Pons (tissue), 1 donor: ENCODE measurements at places on chromosomes 13 and 19.

DNA sequence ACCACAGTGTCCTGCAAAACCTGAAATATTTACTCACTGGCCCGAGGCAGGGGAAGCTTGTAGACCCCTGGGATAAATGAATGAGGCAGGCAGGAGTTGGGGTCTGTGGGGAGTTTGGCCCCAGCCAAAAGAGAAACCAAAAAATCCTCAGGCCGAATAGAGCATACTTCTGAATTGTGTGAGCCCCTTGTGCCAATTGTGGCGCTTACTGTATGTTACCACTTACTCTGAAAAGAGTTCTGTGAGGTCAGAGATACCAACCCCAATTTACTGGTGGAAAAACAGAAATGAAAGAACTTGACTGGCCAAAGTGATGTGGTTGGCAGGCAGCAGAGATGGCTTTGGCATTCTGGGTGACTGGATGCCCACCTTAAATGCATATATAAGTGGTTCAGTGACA is 6.9 kb downstream of the CARM1 start:
- no peak for DNase-seq

GRCh38 chr19:16445238-16446107 is 26.3 kb downstream of the EPS15L1 start:
- no peak for DNase-seq

GRCh38 chr19:46859637-46860124 is 1.1 kb upstream of the ARHGAP35 start:
- no peak for DNase-seq

GRCh38 chr13:81408647-81409046 is 1067.7 kb upstream of the SPRY2 start:
- DNase-seq = no peak

DNA sequence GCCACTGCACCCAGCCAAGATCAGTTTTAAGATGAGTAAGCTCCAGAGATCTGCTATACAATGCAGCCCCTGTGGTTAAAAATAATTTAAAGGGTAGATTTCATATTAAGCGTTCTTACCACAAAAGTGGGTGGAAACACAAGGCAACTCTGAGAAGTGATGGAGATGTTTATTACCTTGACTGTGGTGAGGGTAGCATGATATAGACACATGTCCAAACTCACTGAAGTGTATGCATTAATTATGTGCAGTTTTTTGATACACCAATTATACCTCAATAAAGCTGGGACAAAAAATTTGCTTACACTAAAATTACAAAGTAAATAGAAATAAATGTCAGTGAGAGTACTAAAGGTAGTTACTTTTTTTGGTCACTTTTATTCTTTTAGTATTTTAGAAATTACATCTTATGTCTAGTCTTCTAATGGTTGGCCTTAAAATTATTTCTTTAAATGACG is 696.5 kb downstream of the UQCRFS1 start:
- no peak for DNase-seq

DNA sequence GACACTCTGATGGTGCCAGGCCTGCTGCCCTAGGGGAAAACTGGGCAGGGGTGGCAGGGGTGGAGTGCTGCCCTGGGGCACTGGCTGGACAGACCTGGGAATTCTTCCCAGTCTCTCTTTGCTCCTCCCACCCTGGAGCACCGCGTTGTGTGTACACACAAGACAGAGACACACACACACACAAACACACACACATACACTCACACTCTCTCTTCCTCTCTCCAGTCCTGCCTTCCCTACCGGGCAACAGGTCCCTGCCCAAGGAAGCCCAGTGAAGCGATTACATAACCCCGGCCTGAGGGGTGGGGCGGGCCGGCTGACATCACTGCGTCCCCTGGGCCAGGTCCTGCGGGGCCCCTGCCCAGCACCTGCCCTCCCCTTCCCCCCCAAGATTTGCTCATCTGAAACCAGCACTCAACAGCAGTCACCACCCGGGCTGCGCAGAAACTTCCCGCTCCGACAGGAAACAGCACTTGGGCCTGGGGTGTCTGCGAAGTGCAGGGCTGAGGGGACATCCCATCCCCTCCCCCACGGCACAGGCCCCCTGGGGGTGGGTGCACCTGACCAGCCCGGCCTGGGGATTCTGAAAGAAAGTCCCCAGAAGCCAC is 1.2 kb downstream of the MKNK2 start:
- DNase-seq = peak; percentile 83

GRCh38 chr19:1524287-1524971 is 552 bp downstream of the PLK5 start:
- DNase-seq = no peak

GRCh38 chr19:58558623-58559274 is 338 bp upstream of the UBE2M start:
- peak; percentile 97 for DNase-seq

DNA sequence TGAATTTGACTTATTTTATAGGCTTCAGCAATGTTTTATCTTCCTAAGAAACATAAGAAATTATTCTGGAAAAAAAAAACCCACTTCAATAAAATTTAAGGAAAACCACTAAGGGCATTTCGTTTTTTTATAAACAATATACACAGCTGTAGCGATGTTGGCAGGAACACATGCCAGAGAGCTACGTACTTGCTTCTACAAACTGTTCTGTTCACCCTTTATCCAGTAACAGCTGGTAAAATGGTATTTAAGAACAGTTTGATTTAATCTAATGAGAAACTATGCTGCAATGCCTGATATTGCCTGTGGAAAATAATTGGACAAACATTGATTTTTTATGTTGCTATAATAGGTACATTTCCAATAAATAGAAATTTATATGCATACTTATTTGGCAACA is 137.2 kb upstream of the DACH1 start:
- DNase-seq = no peak

- DNase-seq = no peak
Observed at GRCh38 chr19:33266974-33267484, 35.3 kb downstream of the CEBPA start.

DNA sequence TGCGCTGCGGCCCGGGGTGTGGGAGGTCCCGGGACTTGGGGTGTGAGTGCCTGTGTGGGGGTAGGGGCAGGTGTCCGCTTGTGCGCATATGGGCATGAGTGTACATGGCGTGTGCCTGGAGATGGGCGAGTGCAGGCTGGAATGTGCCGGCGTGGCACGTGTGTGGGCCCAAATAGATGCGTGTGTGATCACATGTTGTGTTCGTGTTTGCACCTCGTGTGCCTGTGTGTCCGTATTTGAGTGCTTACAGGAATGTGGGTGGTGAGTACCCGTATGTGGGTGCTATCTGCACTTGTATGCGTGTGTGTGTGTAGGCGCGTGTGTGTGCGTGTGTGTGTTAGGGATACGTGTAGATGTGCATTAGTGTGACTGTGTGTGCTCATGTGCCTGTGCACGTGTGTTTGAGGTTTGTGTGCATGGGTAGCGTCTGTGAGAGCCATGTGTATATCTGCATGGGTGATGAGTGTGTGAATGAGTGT is 3.4 kb downstream of the ZNF536 start:
- DNase-seq = no peak

- DNase-seq = no peak
Observed at GRCh38 chr19:31312677-31313244, 36.5 kb downstream of the TSHZ3 start.

DNA sequence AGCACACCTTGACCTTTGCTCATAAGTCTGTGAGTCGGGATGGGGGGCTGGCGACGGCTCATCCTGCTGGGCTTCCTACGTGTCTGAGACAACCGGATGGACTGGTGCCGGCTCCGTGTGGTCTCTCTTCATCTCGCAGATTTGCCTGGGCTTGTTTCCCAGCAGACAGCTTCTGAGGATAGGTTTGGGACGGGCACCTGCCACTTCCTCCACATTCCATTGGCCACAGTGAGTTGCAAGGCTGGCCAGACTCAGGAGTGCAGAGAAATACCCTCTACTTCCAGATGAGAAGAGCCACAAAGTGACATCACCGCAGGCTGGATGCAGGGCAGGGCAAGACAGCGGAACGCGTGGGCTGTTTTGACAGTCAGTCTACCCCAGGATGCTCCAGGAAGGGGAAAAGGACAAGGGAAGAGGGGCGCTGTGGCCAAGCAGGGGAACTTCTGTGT is 48.1 kb downstream of the IRS2 start:
- no peak for DNase-seq

GRCh38 chr13:88601949-88602348 is 930.8 kb downstream of the SLITRK5 start:
- no peak for DNase-seq

DNA sequence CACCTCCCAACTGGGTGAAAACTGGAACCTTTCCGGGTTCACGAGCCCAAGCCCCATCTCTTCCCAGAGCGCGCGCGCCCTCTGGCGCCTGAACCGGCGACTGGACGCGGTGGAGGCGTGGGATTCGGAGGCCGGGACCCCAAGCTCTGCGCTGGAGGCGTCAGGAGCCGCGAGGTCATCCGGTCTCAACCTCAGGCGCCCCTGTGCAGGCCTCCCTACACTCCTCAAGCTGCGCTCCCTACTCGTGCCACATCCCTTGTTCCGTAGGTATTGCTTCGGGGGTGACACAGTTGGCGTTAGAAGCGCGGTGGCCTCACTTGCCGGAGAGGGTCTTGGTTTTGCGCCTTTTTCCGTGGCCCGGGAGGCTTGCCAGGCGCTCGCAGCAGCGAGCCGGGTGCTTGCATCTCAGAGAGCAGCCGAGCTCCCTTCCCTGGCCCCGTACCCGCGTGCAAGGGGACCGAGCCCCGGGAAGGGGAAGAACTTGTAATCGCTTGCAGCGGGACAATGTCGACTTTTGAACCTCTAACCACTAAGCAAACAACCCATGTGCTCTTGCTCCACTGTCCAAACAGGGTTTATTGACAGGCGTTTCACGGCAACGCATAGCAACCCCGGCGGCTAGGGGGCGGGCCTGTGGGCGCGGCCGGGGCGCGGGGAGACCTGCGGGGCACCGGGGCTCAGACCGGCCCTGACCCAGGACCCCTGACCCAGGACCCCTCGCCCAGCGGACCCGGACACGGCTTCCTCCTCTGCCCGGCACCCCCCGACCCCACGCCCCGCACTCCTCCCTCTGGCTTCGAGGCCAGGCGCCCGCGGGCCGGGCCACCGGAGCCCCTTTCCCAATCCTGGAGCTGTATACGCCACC is 8.5 kb downstream of the CDX2 start:
- no peak for DNase-seq

- DNase-seq = peak; percentile 62
Observed at GRCh38 chr13:24148414-24149235, 11.9 kb upstream of the SPATA13 start.

DNA sequence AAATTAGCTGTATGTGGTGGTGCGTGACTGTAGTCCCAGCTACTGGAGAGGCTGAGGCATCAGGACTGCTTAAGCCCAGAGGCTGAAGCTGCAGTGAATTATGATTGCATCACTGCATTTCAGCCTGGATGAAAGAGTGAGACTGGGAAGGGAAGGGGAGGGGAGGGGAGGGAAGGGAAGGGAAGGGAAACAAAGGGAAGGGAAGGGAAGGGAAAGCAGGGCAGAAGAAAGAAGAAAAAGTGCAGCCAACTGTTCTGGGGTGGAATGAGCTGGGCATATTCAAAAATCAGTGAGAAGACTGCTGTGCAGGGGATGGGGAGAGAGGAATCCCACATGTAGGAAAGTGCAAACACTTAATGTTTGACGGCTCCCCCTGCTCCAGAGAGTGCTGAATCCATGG is 905.5 kb downstream of the UQCRFS1 start:
- DNase-seq = no peak

DNA sequence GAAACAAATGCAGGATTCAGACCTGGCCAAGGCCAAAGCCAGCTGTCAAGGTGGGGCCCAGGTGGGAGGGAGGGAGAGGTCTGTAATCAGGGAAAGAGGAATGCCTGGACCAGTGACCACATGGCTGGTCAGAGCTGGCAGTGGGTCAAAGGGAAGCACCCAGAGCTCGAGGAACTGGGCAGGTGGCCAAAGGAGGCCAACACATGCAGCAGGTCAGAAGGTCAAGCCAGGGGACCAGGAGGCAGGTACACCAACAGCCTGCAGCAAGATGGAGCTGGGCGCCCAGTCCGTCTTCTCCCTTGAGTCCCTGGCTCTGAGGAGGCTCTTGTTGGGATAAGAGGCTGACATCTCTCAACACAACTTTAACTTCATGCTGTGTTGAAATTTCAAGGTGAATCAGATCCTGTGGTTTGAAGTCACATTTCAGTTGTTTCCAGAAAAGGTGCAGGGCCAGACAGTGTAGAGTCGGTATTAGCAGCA is 17.1 kb downstream of the GPATCH1 start:
- no peak for DNase-seq

DNA sequence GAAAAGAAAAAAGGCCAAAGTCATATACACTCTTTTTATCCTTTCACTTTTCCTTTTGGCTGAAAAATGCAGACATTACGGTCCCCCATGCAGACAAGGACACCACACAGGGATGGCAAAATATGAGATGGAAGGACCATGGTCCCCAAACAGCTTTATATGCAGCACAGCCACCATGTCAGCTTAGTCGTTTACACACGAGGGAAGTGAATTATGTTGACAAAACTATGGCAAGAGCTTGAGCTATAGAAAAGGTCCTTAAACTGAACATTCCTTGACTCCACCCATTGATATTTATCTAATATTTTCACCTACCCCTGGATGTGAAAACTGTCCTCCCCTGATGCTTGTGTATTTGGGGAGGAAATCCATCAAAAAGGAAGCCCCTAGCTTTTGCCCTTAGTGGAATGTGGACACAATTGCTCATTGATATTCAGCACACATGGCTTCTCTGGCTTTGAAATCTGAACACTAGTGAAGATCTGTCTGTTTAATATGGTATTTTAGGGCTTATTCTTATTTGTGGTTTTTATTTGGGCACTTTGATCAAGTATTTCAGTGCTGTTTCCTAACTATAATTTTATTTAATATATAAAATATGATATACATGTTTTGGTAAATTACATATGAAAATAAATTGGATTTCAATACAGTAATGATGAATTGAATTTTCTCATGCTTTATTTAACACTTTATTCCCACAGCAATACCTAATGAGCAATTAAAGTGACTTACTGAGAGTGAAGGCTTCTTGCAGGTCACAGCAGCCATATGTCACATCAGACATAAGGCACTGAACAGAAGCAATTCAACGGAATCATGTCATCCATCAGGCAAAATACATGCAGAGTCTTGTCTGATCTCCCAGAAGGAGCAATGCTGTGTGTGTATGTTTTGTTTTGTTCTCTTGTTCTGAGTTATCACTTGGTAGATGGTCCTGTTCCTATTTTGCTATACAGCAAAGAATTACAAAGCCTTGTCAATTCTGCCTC is 6.8 kb upstream of the GTF2F2 start:
- no peak for DNase-seq

GRCh38 chr13:73998631-73999030 is 135.6 kb downstream of the KLF12 start:
- DNase-seq = no peak

DNA sequence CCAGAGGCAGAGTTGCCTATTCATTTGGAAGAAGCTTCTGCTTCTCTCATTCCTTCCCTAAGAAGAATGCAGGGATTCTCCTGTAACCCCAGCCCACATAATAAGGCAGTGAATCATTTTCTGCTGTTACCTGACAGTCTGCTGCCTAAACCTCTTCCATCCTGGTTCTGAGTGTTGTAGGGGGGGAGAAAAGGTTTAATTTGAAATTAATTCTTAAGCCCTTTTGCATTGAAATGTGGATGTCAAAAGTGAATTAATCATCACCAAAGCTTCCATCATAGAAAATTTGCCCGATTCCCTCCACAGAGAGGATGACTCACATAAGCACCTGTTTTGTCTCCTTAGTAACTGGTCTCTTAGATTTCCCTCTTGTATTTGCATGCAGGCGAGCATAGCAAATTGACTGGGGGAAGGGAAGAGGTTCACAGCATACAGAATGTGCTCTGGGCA is 146.7 kb upstream of the FNDC3A start:
- DNase-seq = no peak

- no peak for DNase-seq
Observed at GRCh38 chr13:23725922-23726321, 155.7 kb downstream of the TNFRSF19 start.
